GM06990 (cell line): ENCODE measurements at places on chromosomes 5 and 9.

- DNase-seq: peak; percentile 60
These were observed 276.5 kb downstream of the ARHGEF28 start for GRCh38 chr5:73902327-73903051.

GRCh38 chr5:140107312-140108092, 6.4 kb upstream of the PURA start:
- DNase-seq: peak; percentile 99

DNA sequence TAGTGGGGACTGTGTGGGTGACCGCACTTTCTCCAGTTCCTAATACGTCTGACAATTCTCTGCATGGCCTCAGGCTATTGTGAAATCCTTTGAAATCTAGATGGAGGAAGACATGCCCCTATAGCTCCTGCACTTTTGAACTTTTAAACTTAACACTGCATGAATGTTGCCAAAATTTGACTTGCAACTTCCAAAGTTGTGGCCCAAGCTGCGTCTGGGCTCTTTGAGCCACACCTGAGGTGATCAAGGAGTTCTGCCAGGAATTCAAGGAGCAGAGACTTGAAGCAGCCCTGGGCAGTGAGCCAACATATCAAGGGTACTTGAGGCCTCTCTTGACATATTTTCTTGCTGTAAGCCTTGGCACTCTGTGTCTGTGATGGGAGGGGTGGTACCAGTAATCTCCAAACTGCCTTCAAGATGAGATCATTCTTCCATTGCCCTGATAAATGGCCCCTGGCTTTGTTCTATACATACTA, 1336.1 kb upstream of the CDH9 start:
- DNase-seq: no peak

DNA sequence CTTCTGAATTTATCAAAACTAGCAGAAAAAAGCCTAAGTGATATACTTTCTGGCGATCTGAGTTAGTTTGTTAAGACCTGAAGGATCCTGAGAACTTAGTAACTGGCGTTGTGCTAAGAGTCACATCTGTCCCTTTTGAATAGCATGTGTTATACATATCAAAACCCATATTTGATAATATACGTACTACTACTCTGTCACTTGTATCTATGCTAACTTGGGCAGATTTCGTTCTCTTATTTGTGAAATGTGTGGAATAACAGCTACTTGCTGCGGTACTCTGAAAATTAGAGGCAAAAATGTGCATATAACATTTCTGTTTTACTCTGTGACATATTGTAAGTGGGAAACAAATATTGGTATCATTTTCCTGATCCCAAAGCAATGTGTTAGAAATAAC, 126.4 kb downstream of the PARP8 start:
- no peak for DNase-seq

DNA sequence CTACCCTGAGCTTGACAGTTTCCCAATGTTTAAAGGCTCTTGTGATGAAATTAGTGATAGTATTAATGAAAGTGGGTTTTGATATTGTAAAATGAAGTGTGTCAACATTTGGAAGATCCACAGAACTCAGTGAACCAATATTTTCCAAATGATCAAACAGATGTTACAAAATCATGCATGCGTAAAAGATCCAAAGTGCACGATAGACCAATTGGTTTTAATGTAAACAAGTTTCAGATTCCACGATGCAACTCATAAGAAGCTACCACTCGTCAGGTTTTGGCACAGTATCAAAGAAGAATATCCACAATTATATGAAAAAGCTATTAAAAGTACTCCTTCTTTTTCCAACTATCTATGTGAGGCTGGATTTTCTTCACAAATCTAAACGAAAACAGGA, 82.3 kb downstream of the SLC38A9 start:
- no peak for DNase-seq

- no peak for DNase-seq
These were observed 9.9 kb upstream of the TSLP start for GRCh38 chr5:111061618-111062017.
